Coronary artery (tissue), 2 donors: ENCODE measurements at places on chromosomes 16 and 17.

DNA sequence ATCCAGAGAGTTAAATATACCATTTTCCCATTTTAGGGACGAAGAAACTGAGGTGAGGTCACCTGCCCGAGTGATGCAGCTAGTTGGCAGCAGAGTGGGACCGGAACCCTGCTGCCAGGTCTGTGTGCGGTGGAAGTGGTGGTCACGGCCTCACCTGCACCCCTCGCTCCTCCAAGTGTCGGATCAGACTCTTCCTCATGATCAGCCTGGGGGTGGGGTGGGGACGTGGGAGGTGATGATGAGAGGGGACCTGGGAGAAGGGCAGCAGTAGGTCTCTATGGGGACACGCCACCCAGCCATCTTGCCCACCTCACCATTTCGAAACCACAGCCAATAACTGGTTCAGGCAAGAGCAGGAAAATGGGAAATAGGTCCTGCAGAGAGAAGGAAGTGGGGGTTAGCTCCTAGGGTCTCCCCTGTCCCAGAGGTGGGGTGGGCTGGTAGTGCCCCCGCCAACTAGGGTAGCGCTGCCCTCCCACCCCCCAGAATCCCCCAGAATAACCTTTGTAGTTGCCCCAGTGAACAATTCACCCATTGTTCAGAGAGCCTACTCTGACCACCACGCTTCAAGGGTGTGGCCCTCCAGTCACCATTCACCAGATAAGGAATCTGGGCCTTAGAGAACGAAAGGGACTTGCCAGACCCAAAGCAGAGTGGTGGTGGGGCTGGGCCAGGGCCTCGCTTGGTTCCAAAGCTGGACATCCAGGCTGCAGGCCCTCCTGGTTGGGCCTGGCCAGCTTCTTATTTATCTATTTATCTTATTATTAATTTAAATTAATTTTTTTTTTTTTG is 5.1 kb downstream of the GDPD3 start:
- no peak for DNase-seq

DNA sequence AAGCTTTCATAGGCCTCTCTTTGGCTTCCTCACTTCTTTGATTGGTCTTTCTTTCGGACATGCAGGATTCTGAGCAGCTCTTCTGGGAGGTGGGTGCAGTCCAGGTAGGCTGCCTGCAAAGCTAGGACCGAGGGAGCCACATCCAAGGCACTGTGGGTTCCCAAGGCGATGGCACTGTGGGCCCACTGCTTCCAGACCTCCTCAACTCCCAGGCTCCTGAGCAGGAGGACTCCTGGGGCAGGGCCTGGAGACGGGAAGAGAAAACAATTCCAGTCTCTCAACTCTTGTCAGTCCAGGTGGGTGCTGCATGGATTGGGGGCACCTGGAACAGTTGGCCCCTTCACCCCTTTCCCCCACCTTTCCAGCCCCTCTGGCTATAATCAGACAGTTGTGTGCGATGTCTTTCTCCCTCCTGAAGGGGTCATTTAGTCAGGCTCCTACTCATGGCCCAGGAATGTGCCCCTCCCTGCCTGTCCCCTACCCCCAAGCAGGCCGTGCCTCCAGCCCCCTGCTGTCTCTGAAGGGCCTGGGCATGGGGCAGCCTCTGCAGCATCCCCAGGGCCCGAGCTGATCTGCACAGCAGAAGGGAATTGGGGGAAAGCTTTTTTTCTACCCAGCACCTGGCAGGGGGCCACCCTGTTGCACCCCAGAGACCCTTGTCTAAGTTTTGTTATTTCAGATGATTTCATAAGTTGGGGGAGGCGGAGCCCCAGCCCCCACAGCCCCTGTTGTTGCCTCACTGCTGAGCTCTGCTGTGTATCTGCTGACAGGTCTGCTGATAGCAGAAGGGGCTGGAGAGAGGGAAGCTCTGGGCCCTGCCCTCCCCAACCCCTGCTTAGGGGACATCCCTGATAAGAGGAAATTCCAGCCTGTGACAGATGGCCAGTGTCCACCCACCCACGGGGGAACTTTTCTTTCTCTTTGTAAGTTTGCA is 330.3 kb downstream of the SEC14L1 start:
- no peak for DNase-seq

DNA sequence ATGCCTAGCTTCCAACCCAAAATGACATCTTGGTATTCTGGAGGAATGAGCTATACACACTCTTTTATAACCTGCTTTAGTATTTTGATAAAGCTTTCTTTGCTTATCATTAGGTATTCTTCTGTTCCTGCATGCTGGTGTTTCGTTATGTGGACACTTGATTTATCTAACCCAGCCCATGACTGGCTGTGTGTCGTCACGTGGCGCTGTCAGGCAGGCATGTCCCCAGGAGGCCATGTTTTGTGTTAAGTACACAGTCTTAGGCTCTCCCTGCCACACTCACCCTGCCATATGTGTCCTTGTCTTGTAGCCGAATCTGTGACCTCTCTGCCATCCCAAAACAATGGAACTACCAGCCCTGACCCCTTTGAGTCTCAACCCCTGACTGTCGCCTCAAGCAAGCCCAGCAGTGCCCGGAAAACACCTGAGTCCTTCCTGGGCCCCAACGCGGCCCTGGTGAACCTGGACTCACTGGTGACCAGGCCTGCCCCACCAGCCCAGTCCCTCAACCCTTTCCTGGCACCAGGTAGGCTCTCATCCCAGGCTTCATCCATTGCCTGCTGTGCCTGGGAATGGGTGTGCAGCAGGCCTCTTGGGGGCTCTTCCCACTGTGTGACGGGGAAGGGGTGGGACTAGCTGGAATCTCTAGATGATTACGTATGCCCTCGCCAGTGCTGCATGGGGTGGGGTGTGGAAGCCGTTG is 30.8 kb downstream of the B9D1 start:
- no peak for DNase-seq

GRCh38 chr16:8569650-8570346 is 20.5 kb downstream of the TMEM114 start:
- no peak for DNase-seq

DNA sequence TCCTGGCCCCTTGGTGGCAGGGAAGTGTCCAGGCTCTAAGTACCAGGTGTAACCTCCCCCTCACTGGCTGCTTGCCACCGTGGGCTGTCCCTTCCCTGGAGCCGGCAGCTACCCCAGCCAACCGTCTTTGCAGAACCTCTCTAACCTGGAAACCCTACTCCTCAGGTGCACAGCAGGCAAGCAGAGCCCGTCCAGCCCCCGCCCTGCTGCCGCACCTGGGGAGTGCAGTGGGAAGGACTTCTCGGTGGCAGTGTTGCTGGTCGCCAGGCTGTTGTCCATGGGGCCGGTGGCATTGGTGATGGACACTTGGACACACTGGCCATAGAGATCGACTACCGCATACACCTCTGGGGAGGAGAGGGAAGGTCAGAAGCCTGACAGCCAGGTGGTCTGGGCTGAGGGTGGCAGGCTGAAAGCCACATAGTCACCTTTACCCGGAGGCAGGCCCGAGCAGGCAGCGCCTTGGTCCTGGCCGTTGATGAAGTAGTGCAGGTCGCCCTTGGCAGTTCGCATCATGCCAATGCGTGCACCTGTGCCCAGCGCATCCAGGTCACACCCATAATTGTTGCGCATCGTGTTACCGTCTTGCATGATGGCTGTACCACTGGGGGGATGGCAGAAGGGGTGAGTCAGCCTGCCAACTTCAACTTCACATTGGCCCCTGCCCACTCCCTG is 6.5 kb downstream of the NEURL4 start:
- no peak for DNase-seq

DNA sequence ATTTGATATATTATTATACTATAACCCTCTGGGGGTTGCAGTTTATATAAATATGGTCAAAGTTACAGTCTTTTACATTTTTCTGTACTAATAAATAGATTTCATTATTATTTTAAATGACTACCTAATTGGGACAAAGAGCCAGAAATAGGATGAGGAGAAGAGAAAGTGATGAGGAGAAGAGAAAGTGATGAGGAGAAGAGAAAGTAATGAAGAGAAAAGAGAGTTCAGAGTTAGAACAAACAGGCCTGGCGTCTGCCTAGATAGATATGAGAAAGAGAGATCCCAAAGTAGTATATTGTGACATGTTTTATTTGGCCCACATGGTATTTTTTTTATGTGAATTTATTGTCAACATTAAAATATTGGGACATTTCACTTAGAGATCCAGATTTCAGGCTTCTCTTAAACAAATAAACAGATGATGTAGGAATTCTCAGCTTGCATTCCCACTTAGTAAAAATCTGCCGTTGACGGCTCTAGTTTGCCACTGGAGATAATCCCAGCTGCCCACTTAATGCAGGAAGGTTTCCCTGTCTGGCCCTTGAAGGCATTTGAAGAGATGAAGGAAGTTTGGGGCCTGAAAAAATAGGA is 210.7 kb downstream of the STX8 start:
- DNase-seq = no peak

GRCh38 chr17:332558-333322 is 19.9 kb downstream of the RPH3AL start:
- DNase-seq = no peak

DNA sequence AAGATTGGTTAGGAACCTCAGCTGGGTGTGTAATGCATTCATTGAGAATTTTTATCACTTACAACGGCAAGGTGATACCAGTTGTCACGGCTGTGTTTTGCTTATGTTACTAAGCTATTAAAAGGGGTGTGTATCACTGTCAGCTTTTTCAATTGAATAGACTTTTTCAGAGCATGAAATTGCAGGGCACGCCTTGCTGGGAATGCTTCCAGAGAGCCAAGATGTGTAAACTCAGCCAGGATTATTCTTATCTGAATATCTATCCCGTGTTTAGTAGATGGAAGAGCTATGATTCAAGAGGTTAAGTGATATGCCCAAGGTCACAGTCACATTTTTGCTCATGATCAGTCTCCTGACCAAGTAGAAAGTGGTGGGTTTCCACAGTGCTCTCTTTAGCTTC is 6.6 kb upstream of the TEKT3 start:
- no peak for DNase-seq

GRCh38 chr16:53542283-53542682 is 39.3 kb upstream of the AKTIP start:
- no peak for DNase-seq

DNA sequence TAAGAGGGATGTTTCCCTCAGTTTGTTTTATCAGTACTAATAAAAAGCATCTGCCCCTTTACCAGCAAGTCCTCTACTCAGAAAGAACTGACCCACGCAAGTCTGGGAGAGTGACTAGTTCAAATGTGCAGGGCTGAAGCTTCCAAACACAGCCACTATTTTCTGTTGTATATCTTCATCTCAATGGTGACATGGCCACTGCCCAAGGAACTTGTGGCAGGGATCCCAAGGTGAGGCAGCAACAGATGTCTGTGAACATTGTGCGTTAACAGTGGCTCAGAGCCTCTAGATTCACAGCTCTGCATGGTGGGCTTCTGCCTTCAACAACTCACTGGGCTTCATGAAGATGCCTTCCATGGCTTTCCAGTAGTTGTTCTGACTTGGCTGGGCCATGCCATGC is 3.7 kb upstream of the BLTP2 start:
- no peak for DNase-seq

DNA sequence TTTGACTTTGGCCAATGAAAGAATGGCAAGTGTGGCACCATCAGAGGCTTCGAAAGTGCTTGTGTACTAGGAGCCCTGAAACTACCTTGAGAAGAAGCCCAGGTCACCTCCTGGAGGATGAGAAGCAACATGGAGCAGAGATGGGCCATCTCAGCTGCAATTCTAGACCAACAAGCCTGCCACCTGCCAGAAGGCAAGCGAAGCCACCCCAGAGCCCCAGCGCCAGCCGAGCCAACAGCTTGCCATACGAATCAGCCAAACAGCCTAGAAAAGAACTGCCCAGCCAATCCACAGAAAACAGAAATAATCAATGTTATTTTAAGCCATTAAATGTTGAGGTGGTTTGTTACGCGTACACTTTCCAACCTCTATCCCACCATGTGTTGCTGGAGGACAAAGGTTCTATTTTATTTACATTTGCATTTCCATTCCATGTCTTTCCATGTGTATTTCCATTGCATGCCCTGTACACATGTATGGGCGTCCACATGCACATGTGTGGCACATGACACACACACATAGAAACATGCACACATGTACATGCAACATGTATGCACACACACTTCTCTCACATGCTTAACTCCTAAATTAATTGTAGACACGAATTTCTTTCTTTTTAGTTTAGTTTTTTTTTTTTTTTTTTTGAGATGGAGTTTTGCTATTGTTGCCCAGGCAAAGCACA is 144.3 kb upstream of the TNRC6C start:
- DNase-seq = no peak

DNA sequence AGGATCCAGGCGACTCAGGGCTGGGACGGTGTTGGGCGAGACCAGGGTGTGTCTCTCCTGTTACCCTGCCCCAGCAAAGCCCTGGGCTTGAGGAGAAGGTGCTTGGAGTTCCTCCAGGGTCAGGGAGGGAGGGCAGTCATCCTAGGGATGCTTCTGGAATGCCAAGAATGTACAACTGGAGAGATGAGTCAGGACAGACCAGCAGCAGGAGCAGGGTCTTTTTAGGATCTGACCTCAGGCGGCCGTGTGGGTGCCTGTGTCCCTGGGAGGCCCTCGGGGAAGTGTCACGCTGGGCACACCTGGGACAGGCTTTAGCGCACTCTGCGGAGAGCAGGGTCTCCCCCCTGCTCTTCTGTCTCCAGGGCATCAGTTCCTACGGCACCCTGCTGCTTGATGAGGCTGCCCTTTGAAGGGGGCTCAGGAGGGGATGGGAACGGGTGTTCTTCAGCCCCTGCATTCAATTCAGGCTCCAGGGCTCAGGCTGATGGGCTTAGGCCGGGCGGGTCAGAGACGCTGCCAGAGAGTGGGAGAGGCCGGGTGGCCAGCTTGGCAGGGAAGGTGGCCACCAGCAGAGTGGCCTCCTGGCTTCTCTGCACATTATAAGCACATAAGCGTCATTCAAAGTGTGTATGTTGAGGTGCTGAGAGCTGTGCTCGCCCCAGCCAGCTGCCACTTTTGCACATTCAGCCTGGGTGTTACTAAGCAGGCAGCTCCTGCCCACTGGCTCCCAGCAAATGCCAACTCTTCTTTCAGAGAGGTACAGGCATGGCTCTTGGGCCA is 8.4 kb upstream of the MTSS2 start:
- DNase-seq = no peak

- DNase-seq = no peak
Measured at GRCh38 chr16:66551348-66551759, 1.0 kb upstream of the CKLF start.

- no peak for DNase-seq
Measured at GRCh38 chr17:73170324-73170723, 5.5 kb downstream of the SSTR2 start.

- no peak for DNase-seq
Measured at GRCh38 chr16:29860218-29860617, 2.8 kb downstream of the CDIPT start.

DNA sequence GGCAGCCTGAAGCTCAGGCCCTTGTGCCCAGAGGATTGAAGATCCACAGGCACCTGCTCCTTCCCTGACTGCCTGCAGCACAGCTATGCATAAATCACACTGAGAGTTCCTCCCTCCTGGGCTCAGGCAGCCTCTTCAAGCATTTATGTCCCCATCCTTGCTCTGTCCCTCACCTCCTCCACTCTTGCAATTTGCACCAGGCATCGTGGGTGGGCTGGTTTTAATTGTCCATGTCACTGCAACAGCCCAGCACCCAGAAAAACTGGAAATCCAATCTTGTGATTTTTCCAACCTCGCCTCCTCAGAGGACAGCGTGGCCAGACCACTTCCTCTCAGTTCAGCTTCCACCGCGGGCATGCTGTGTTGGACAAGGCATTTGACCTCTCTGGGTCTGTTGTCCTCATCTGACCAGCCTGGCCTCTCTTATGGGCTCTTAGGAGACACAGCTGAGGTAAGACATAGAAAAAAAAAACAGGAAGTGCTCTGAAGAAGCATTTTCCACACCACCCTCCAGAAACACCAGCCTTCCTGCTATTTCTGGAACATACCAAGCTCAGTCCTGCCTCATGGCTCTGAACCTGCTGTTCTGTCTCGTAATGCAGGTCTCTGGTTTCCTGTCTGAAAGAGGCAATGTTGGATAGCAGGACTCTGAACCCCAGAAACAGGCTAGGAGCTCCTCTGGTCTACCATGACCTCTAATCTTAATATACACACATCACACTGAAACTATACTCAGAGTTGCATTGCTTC is 8.3 kb downstream of the TMEM114 start:
- no peak for DNase-seq
